ENCODE measurements at places on chromosomes 1 and 21. TPM values are rescaled to one million over a fixed set of nuclear protein-coding genes. Genes with fewer than 3 reads are reported as not detected.

Gene MYOM3
- 2.3 TPM for total RNA-seq

Gene CD1D
- not detected for total RNA-seq

DNA sequence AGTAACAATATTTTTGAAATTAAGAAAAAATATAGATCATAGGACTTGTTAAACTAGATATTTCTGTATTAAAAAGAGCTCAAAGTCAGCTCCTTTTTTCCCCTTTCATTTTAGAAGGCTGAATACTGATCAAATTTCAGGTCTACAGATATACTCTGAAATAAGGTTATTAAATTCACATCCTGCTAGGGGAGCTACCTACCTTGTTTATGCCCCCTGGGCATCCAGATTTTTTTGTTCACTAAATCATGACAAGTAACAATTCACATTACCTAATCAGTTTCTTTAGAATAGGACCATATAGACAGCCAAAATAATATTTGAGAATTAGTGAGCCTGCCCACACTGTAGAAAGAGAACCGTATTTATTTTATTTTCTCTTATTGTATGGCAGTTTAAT, 276.2 kb downstream of the USP25 start:
- no peak overlapping the region for H3K4me3 ChIP-seq
- H3K36me3 ChIP-seq, result no peaks in the 10 kb centered on the region
- no peak for DNase-seq
- no peak overlapping the region for H3K27ac ChIP-seq

- peaks cover 15% of the 10 kb centered on the region for H3K4me1 ChIP-seq
- H3K27ac ChIP-seq, result no peak overlapping the region
- no peak overlapping the region for H3K4me3 ChIP-seq
- H3K27me3 ChIP-seq, result peaks cover 2% of the 10 kb centered on the region
- DNase-seq, result no peak
- no peaks in the 10 kb centered on the region for H3K36me3 ChIP-seq
Observed at GRCh38 chr21:45390831-45391742, 13.9 kb upstream of the COL18A1 start.

- no peak overlapping the region for H3K4me3 ChIP-seq
- no peaks in the 10 kb centered on the region for H3K4me1 ChIP-seq
- H3K27me3 ChIP-seq, result no peaks in the 10 kb centered on the region
- no peaks in the 10 kb centered on the region for H3K36me3 ChIP-seq
Observed at GRCh38 chr21:35149698-35150097, 100.6 kb upstream of the RUNX1 start.

Data from suprapubic skin (tissue), 4 donors.